ENCODE measurements at places on chromosomes 16 and 17.

DNA sequence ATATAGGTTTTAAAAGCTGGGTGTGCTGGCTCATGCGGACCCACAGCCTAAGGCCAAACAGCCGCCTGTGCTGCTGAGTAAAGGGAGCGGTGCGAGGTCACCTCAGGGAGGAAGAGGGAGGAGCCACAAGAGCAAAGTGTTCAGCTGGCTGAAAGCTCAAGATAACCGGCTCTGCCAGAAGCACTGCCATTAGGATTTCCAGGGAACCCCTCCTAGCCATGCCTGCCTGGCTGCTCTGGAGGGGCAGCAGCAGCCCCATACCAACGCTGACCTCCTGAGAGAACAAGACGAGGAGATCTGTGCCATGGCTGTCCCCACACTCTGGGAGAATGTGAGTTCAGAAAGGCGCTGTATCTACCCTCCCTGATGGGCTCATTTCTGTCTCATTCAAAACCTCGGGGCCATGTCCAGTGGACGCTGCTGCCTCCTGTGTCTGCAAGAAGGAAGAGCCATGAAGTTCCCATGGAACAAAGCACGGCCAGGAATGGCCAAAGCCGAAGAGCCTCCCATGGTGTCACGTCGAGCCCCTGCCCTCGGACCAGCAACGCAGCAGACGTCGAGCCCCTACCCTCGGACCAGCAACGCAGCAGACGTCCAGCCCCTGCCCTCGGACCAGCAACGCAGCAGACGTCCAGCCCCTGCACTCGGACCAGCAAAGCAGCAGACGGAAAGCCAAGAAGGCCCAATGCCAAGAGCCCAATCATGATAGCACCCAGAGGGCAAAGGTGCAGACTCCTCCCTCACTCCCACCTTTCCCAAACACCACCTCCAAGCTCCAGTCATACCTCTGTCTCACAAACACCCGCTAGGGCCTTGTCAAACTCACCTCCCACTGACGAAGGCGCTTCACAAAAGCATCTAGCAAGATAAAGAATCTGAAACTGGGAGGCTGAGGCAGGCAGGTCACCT, 107.0 kb downstream of the ANKRD11 start:
- no peak for DNase-seq

DNA sequence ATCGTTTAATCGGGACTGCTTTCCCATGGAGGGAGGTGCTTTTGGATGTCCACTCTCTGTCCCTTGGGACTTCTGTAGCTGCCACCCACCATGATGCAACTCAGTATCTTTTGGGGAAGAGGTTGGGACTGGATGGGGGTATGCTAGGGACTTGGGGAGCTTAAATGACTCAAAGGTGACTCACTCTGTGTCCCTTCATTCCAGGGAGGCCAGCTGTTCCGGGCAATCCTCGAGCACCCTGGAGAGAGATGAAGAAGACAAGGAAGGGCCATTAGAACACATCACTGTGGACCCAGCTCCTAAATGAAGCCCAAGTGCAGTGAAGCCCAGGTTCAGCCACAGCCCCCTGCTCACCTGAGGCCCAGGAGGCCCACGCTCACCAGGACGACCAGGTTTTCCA, 4.6 kb downstream of the COL1A1 start:
- no peak for DNase-seq

DNA sequence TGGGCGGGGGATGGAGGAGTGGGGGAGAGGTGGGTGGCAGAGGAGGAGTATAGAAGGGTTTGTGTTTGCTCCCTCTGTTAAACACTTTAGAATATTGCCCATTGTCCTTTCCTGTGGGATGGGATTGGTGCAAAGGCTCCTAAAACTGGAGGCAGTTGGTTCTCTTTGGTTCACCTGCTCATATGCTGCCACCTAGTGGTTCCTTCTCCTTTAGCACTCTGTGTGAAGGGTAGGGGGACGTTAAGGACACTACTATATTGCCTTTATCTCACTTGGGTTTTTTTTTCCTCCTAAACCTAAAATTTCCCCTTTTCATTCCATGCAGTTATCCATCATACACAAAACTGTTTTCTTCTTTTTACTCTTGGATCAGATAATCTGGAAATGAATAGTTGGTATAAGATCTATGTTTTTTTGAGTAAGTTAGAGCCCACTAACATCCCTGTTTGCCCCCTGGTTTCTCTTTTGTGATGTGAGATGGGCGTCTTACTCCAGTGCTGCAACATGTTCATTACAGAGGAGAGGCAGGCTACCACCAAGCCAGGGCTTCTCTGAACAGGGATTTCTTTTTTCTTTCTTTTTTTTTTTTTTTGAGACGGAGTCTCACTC, 23.8 kb downstream of the SNX11 start:
- peak; percentile 71 for DNase-seq

GRCh38 chr17:75077072-75077495, 10.7 kb upstream of the SLC16A5 start:
- no peak for DNase-seq

DNA sequence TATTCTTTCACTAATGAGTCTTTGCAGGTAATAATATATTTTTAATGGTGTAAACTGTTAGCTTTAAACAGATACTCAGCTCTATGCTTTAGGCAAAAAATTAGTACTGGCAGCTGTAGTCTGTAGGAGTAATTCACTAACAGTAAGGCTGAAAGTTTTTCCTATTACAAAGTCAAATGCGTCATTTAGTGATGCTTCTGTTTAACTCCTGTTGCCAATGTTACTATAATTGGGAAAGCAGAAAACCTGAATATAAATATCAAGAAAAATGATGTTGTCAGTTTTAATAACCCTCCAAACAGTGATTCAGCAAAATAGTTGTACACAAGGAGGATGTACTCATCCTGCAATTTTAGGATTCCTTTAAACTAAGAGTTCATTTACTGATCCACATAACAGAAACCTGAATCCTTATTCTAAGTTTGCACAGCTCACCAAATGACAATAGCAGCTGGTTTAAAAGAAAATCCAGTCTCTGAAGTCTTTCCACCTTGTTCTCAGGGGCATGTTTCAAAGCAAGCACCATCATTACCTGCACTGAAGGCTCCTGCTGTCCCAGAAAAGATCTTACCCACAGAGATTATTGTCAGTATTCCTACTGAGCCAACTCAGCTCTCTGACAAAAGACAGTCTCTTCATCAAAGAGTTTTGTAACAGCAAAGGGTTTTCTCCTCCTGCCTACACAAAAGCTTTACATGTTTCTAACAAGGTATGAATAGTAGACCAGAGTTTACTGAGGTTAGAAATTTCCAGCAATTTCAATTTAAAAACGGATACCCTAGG, 4.2 kb downstream of the CDR2 start:
- no peak for DNase-seq

DNA sequence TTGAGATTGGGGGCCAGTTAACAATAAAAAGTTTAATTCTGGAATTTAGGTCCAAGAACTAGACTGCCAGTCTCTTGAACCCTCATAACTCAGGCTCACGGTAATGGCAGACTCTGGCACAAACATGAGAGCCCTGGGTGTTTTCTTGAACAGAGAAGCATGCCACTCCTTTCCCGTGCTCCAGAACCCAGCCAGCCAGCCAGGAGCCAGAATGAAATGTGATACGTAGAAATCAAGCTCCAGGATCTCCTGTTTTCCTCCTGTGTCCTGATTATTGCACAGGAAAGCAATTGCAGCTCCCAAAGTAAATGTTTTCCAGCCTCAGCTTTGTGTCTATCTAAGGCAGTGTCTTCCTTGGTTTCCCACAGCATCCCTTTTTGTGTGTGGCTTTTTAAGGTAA, 46.2 kb upstream of the NOL11 start:
- DNase-seq, result no peak

- DNase-seq, result no peak
These were observed 94.2 kb downstream of the AIPL1 start for GRCh38 chr17:6340708-6341107.

GRCh38 chr17:17422641-17423040, 54.2 kb upstream of the MED9 start:
- no peak for DNase-seq

- DNase-seq, result no peak
These were observed 83.5 kb downstream of the ADCY9 start for GRCh38 chr16:4032768-4033167.

- DNase-seq, result peak; percentile 17
These were observed 1425.1 kb upstream of the CDH8 start for GRCh38 chr16:63461248-63461841.

DNA sequence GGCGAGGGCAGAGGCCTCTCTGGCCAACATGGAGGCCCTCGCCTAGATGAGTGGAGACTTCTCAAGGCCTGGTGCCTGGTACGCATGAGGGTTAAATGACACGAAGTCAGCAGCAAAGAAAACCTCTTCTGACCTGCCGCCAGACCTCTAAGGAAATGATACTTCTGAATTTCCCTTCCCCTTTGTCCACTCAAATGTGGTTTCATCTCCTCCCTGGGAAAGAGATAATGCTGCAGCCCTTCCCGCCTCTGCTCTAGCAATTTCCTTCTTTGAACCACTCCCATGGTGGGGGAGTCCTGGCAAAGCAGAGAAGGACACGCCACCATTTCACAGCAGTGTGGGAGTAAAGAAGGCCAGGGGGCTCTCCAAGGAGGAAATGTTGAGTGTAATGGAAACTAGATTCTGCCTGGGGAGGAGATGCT, 65.7 kb upstream of the BCAR1 start:
- DNase-seq, result no peak
